Astrocyte (in vitro differentiated cells and primary cell): ENCODE measurements at places on chromosomes 11 and 22. TPM values are rescaled to one million over a fixed set of nuclear protein-coding genes. Genes with fewer than 3 reads are reported as not detected.

The C1QTNF5 gene
- 5.6 and 6.3 TPM in 2 replicates for total RNA-seq

DNA sequence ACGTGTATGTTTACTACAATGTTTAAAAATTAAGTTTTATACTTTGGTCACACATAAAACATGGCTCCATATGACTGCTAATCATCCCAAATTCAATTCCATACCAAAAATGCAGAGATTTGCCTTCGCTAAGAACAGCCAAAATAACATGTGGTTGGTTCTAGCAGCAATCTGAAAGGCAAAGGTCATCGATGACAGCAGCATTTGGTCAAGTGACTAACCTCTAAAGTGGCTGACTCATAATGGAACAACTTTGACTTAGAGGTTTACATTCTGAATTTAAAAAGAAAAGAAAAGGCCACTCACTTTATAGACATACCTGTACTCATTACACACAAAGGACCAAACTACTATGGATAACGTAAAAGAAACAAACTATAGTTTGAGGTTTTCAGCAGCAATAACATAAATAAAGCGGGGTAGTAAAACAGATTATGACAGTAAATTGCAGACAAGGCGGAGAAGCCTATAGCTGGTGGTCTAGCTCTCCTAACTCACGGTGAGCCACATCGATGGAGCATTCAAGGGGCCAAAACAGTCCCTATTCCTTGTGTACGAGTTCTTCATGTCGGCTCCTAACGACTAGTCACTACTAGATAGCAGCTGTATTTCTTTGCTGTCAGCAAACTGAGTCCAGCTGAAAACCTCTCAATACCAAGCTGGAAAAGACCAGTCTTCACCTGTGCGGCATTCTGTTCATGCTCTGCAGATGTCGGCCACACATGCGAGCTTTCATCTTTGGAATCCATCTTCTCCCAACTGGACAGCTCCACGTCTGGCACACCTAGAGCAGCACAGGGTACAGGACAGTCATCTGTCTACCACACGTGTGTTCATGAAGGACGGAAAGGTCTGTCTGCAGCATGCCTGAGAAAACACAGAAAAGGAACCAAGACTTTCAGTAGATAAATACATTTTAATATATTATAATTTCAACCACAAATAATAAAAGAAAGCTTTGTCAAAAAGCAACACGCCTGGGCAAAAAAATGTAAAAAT, 42.1 kb downstream of the PRDM10 start:
- peak; percentile 93 for DNase-seq

DNA sequence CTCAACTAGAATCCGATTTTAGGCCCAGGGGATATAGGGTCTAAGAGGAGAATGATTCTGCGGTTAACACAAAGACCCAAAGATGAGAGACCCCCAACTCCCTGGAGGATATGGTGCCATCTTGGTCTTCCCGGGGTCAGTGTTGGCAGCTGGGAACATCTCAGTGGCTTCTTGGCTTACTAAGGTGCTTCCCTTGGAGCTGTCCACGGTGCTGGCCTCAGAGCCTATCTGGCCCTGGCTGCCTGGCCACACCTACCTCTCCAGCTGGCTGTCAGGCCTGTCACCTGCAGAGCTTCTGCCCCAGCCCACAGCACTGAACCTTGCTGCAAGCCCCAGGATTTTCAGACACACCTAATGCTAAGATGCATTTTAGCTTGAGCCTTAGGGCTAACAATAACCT, 70.7 kb upstream of the THY1 start:
- no peak for DNase-seq

DNA sequence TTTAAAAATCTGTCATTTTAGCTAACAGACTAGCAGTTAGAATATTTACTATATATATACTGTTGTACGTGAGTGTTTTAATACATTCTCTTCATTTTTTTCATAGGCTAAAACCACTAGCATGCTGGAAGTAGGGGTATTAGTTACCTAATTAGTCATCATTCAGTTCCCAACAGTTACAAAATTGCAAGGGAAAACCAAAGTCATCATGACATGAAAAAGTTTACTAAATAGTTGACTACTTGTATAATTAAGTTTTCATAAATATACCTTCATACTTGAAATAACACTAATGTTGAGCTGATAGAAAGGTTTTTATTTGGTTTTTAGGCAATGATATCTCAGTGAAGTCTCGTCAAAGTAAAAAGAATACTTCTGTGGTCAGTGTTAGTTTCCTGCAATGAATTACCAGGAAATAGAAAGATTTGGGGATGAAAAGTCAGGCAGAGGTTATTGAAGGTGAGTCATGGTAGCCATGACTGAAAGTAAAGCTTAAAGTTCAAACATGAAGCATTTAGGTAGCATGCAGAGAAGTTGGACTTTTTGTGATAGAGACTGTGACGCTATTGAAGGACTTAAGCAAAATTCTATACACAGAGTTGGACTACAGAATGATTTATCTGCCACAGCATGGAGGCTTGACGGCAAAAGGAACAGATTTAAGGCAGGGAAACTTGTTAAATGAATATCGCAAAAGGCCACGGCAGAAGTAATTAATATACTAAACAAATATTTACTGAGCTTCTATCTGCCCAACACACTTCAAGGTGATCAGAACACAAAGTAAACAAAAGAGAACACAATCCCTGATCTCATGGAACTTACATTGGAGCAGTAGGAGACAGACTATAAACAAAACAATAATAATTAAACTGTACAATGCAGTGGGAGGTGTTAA, 828.1 kb upstream of the FAT3 start:
- DNase-seq: peak; percentile 47

- DNase-seq: no peak
Measured at GRCh38 chr22:36097880-36098279, 62.7 kb downstream of the APOL3 start.

DNA sequence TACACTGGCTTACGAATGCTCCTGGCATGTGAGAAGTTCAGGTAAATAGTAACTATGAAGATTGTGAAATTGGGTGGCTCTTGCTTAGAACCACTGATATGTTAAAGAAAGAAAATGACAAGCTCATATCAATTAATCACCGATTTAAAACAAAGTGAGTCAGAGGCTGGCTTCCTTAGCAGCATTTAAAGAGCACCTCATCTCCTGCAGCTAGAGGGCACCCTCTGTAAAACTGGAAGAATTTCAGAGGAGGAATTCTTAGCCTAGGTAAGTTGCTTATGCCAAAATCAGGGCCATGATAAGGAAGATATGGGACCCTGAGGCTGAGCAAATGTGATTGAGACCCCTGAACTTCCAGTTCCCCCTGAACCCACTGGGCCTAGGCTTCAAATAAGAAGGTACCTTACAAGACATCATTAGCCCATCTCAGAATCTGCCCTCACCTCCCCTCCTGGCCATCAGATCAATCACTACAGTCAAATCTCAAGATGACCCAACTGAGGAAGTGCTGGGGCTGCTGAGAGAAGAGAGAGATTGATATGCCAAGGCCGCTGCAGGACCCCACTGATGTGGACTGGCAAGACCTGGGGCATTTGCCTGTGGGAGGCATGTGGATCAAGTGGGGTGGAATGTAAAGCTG, 8.6 kb upstream of the CD3E start:
- DNase-seq: peak; percentile 18

DNA sequence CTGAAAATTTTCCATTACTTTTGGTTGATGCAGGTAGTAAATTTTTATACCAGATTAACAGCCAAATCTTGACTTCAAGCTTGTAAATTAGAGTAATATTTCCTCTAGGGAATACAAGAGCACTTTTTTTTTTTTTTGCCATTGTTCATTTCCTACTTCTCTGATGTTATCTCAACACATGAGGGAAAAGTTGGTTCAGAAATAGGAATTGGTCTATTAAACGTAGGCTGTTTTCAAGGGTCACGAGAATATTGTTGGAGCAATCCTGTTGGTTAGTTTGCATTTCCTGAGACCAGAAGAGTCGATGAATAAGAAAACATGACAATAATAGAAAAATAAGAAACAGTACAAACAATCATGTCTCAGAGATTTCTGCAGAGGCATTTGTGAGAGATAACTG, 453.9 kb upstream of the CCDC179 start:
- DNase-seq: no peak

DNA sequence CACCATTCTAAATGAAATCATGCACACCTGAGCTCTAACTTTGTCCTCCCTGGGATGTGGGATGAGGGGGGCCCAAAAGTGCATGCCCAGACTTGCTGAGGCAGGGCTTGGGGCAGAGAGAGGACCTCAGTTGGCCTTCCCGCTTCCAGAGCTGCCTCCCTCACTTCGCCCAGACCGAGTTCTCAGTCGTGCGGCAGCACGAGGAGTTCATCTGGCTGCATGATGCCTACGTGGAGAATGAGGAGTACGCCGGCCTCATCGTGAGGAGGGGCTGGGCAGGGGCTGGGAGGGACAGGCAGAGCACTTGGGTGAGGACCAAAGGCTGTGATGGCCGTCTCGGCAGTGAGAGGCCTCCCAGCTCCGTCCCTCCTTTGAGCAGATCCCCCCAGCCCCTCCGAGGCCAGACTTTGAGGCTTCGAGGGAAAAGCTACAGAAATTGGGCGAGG, 8.2 kb downstream of the CFL1 start:
- no peak for DNase-seq

DNA sequence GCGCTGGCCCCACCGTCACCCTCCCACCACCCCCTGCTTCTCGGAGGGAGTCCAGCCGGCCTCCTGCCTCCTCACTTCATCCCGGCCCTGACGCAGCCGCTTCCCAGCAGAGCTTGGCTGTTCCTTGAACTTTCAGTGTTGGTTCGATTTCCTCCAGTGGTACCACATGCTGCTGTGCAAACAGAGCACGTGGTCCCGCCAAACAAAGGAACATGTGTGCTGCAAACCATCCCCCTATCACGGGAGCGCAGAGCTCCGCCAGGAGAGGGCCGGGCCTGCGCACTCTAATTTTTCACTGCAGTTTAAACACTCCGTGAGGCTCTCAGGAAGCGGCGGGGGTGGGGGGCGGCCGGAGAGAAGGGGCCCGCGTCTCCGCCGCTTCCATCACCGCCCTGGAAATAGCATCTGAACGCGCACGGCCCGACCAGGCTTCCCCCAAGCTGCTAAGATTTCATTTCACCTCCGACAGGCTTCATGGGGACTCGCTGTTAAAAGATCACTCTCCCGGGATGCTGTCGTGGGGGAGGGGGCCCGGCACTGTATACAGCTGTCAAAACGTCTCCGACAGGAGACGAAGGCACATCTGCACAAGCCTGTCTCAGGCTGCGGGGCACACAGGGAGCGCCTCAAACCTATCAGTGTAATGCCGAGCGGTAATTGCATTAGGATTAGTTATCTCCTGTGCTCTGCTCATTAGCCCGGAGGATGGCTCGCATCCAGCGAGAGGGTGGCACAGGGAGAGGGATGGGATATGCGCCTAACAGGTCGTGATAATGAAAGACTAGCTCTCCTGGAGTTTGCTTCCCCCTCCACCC, 269.9 kb upstream of the SORL1-AS1 start:
- peak; percentile 95 for DNase-seq

The FDX1 gene
- 6.8 and 7.1 TPM in 2 replicates for total RNA-seq

The GRIA4 gene
- 0.27 and 0.53 TPM in 2 replicates for total RNA-seq

- no peak for DNase-seq
Measured at GRCh38 chr11:17000987-17001386, 13.2 kb downstream of the PLEKHA7 start.

DNA sequence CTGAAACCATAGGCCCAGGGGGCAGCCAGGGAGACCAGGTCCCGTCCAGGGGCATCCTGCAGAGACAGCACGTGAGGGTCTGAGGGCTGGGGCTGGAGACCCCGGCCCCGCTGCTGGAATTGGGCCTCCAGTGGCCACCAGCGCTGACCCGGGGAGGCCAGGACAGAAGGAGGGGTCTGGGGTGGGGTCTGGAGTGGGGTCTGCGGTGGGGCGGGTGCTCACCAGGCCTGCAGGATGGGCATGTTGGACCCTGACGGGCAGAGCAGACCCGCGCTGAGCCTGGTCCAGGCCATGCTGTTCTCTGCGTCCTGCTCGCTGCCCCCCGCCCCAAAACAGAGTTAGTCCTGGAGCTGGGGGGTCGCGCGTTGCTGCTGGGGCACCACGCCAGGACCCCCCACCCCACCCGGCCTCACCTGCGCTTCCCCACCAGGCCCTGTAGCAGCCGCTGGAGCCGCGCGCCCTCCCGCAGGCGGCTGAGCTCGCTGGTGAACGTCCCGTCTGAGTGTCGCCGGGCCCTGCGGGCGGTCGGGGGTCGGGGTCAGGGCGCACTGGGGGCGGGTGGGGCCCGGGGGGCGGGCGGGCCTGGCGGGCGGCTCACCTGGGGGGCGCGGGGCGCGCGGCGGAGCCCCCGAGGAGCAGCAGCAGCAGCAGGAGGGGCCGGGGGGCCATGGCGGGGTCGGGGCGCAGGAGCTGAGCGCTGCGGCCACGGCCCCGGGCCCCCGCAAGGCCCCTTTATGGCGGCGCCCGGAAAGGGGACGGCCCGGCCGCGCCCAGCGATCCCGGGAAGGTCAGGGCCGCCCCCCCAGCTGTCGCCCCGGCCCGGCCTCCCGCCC, at the start of gene SCT:
Gene SCT (minus strand): TSS at position 707 of the 833 bp plus-strand sequence. CDS start 38 bp downstream, at position 669.
- DNase-seq: no peak

DNA sequence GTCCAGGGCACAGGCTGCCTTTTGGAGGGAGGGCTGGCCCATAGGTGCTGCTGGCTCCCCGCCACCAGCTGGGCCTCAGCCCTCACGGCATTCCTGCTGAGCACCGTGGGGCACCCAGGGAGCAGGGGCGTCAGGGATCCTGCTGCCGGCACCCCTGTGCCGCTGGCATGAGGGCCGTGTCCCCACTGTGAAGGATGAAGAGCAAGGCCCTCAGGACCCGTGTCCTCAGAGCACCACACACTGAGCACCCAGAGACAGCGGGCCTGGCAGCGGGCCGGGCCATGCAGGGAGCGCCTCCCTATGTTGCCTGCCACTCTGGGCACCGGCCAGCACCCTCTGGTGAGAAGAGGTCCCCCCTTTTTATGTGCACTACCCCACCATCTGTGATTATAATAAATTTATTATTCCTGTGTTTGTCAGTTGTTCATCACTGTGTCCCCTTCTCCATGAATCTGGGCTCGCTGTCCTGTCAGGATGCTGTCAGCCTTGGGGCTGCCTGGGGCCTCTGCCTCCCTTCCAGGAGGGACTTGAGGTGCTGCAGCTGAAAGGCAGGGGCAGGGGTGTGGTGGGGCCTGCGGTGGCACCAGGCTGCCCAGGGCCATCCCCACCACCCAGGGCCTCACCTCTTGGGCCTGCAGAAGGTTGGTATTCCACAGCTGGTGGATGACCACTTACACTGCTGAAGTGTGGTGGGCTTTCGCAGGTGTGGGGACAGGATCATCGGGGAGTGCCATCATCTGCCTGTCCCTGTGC, 80.0 kb downstream of the MED15 start:
- DNase-seq: no peak

The SDHAF2 gene
- 35.5 and 38.8 TPM in 2 replicates for total RNA-seq
